ENCODE measurements at places on chromosomes 11 and 22. TPM values are rescaled to one million over a fixed set of nuclear protein-coding genes. Genes with fewer than 3 reads are reported as not detected.

Gene KBTBD4
- polyA plus RNA-seq, result 29.8 TPM

Gene RFPL1
- polyA plus RNA-seq, result 1.1 TPM

DNA sequence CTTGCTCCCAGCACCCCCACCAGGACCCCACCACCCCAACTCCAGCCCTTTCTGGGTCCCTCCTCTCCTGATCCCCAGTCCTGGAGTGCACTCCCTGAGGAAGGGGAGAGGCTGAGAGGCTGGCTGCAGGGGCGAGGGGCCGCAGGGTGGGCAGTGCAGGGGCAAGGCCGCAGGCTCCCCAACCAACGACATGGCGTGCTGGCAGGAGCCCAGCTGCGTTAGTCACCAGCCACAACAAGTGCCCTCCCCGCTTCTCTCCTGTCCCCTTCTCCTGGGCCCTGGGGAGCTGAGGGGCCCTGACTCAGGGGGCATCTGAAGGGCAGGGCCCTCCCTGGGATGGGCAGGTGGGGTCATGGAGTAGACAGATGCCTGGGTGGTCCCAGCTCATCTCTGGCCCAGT lies 2.3 kb downstream of the CABP7 start:
- DNase-seq, result no peak

Gene C22orf31
- 0.95 TPM for polyA plus RNA-seq

GRCh38 chr11:93537049-93537448 lies 6.1 kb downstream of the SMCO4 start:
- DNase-seq, result no peak

All from right renal cortex interstitium (tissue), 3 donors.